Activated naive CD4-positive, alpha-beta T cell treated with anti-CD3 and anti-CD28 coated beads for 36 hours (primary cell): ENCODE measurements at places on chromosomes 2 and 18.

GRCh38 chr2:9847140-9847539 lies 3.9 kb downstream of the TAF1B start:
- H3K4me3 ChIP-seq, result no peak overlapping the region
- DNase-seq, result no peak
- peaks cover 35% of the 10 kb centered on the region for H3K4me1 ChIP-seq
- H3K36me3 ChIP-seq, result peaks cover 42% of the 10 kb centered on the region

DNA sequence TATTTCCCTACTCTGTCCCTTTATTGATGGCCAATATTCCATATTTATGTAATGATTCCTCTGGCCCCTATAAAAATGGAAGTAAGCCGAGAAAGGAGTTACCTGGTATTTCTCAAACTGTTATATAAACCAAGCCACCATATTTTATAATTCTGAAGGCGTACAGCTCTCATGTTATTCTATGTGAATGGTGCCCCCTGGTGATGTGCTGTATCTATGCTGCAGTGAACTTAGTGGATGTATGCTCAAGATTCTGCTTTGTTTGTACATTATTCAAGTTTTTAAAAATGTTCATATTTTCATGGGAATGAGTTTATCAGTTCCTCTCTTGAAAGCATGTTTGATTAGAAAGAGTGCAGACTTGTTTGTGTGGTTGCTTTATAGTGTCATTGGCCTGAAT lies 194.5 kb upstream of the LRRTM1 start:
- DNase-seq, result peak; percentile 5
- no peak overlapping the region for H3K4me3 ChIP-seq
- no peaks in the 10 kb centered on the region for H3K36me3 ChIP-seq
- no peak overlapping the region for H3K27ac ChIP-seq
- no peaks in the 10 kb centered on the region for H3K4me1 ChIP-seq
- H3K27me3 ChIP-seq, result no peaks in the 10 kb centered on the region

DNA sequence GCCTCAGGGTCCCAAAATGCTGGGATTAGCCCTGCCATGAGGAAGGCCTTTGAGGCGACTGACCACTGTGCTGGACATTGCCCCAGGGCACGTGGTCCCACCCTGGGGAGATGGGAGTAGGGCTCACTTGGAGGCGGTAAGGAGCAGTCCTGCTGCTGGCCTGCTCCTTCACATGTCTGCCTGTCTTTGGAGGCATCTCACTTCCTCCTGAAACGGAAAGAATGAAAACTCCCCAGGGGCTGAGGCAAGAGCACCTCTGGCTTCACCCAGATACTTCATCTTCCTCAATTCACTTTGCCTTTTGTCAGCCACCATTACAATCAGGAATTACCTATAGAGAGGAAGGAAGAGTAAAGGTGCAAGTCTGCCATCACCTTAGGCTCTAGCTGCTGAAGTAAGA lies 59.9 kb upstream of the GATA6 start:
- H3K36me3 ChIP-seq, result no peaks in the 10 kb centered on the region
- no peak for DNase-seq
- H3K4me3 ChIP-seq, result no peak overlapping the region
- no peaks in the 10 kb centered on the region for H3K27me3 ChIP-seq
- no peak overlapping the region for H3K27ac ChIP-seq
- no peaks in the 10 kb centered on the region for H3K4me1 ChIP-seq

GRCh38 chr2:128196471-128196931 lies 105.5 kb downstream of the UGGT1 start:
- no peaks in the 10 kb centered on the region for H3K27me3 ChIP-seq
- DNase-seq, result peak; percentile 33

DNA sequence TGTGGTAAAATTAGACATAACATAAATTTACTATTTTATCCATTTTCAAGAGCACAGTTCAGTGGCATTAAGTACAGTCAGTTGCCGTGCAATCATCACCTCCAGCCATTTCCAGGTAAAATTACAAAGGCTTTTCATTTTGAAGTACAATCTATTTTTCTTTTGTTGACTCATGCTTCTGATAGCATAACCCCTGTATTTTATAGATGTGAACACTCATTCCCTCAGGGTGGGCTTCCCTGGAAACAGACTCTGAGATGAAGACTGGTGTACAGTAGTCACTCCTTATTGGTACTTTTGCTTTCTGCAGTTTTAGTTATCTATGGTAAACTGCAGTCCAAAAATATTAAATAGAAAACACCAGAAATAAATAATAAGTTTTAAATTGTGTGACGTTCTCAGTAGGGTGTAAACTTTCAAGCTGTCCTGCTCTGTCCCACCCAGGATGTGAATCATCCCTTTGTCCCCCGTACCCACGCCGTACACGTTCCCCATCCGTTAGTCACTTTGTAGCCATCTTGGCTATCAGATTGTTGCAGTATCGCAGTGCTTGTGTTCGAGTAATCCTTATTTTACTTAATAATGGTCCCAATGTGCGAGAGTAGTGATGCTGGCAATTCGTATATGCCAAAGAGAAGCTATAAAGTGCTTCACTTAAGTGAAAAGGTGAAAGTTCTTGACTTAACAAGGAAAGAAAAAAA lies 41.1 kb upstream of the NAB1 start:
- no peak overlapping the region for H3K27ac ChIP-seq
- no peaks in the 10 kb centered on the region for H3K36me3 ChIP-seq
- H3K27me3 ChIP-seq, result no peaks in the 10 kb centered on the region
- H3K4me1 ChIP-seq, result no peaks in the 10 kb centered on the region
- DNase-seq, result no peak

DNA sequence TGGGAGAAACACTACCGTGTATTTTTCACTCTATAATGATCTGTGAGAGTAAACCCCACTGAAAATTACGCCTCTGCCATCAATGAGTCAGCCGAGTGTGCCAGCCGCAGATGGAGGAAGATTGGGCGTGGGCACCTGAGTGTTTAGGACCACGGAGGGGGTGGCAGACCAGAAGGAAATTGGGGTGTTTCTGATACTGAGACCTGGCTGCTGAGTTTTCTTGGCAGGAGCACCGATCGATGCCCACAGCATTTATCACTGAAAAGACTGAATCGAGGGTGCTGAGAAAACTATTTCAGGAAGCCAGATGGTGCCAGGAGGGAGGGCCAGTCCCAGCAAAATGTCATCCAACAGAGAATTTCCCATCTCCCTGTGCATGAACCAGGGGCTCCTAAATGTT lies 91.9 kb upstream of the TPO start:
- no peak overlapping the region for H3K27ac ChIP-seq
- no peak for DNase-seq
- H3K36me3 ChIP-seq, result no peaks in the 10 kb centered on the region
- H3K4me1 ChIP-seq, result no peaks in the 10 kb centered on the region
- peaks cover 2% of the 10 kb centered on the region for H3K27me3 ChIP-seq

GRCh38 chr18:13627639-13628038 lies 98.7 kb downstream of the FAM210A start:
- no peak overlapping the region for H3K27ac ChIP-seq
- DNase-seq, result no peak
- H3K36me3 ChIP-seq, result no peaks in the 10 kb centered on the region
- H3K4me1 ChIP-seq, result no peaks in the 10 kb centered on the region

GRCh38 chr2:175462246-175462645 lies 280.7 kb upstream of the ATP5MC3 start:
- H3K4me1 ChIP-seq, result no peaks in the 10 kb centered on the region
- H3K27ac ChIP-seq, result no peak overlapping the region
- no peaks in the 10 kb centered on the region for H3K36me3 ChIP-seq
- no peak for DNase-seq
- H3K4me3 ChIP-seq, result no peak overlapping the region
- H3K27me3 ChIP-seq, result no peaks in the 10 kb centered on the region

GRCh38 chr2:29587402-29588190 lies 333.8 kb downstream of the ALK start:
- H3K4me1 ChIP-seq, result no peaks in the 10 kb centered on the region
- DNase-seq, result no peak
- no peaks in the 10 kb centered on the region for H3K36me3 ChIP-seq

GRCh38 chr2:229610872-229611271 lies 103.5 kb downstream of the DNER start:
- no peaks in the 10 kb centered on the region for H3K36me3 ChIP-seq
- no peaks in the 10 kb centered on the region for H3K4me1 ChIP-seq
- H3K27me3 ChIP-seq, result no peaks in the 10 kb centered on the region
- H3K4me3 ChIP-seq, result no peak overlapping the region
- DNase-seq, result no peak

GRCh38 chr2:32806857-32807256 lies 139.9 kb upstream of the LTBP1 start:
- H3K4me3 ChIP-seq, result no peak overlapping the region
- no peaks in the 10 kb centered on the region for H3K27me3 ChIP-seq
- H3K27ac ChIP-seq, result no peak overlapping the region
- H3K4me1 ChIP-seq, result no peaks in the 10 kb centered on the region
- H3K36me3 ChIP-seq, result peaks cover 31% of the 10 kb centered on the region

DNA sequence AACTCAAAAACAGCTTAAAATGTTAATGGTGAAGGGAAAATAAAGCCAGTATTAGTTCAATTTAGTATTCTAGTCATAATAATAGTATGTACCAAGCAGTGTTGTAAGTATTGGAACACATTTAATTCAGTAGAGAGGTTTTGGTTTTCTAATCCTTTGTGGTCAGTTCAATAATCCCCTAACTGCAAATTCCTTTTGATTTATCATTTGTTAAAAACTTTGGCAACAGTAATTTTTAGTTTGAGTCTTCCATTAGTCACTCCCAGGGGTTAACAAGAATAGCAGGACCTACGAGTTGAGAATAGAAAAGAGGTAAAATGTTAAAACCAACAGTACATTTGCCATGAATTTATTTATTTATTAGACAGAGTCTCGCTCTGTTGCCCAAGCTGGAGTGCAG lies 10.7 kb downstream of the MRPL44 start:
- H3K4me3 ChIP-seq, result no peak overlapping the region
- no peak for DNase-seq
- peaks cover 19% of the 10 kb centered on the region for H3K4me1 ChIP-seq
- no peaks in the 10 kb centered on the region for H3K27me3 ChIP-seq
- no peak overlapping the region for H3K27ac ChIP-seq

DNA sequence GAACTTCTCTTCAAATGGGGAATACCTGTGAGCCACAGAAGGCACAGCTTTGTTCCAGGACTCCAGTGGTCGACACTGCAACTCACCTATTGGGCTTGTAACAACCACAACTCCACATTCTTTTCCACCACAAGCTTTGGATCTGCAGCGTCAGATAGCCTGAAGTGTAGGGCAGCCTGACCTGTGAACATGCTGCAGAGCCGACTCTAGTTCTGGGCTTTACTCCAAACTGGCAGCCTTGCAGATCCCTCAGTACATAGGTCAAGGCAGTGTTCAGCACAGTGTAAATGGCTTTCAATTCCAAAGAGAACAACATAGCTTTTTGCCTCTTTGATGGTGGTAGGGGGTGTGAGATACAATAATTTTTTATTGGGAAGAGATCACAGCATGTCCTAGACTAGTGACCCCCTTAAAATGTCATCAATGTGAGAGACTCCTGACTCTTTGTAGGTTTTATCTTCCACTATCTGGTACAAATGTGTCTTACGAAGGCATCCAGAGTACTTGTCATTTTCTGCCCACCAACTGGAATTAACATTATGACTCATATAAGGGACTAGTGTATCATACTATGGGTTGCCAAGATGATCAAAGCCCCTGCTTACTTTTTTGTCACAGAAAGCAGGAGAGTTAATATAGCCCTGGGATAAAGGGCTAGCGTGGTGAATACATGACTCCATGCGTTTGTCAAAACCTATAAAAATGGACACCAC lies 149.8 kb downstream of the COPS8 start:
- DNase-seq, result no peak
- no peak overlapping the region for H3K27ac ChIP-seq
- H3K4me3 ChIP-seq, result no peak overlapping the region
- H3K27me3 ChIP-seq, result peaks cover 12% of the 10 kb centered on the region
- no peaks in the 10 kb centered on the region for H3K4me1 ChIP-seq

GRCh38 chr18:23020555-23021294 lies 87.6 kb downstream of the RBBP8 start:
- H3K27me3 ChIP-seq, result no peaks in the 10 kb centered on the region
- no peak overlapping the region for H3K4me3 ChIP-seq
- peaks cover 44% of the 10 kb centered on the region for H3K36me3 ChIP-seq
- H3K4me1 ChIP-seq, result peaks cover 12% of the 10 kb centered on the region

- peaks cover 3% of the 10 kb centered on the region for H3K27me3 ChIP-seq
- H3K36me3 ChIP-seq, result no peaks in the 10 kb centered on the region
- H3K4me1 ChIP-seq, result peaks cover 15% of the 10 kb centered on the region
- H3K4me3 ChIP-seq, result peak overlapping the region; percentile 35
These were observed 47.2 kb upstream of the ZNG1B start for GRCh38 chr2:113390124-113390849.

DNA sequence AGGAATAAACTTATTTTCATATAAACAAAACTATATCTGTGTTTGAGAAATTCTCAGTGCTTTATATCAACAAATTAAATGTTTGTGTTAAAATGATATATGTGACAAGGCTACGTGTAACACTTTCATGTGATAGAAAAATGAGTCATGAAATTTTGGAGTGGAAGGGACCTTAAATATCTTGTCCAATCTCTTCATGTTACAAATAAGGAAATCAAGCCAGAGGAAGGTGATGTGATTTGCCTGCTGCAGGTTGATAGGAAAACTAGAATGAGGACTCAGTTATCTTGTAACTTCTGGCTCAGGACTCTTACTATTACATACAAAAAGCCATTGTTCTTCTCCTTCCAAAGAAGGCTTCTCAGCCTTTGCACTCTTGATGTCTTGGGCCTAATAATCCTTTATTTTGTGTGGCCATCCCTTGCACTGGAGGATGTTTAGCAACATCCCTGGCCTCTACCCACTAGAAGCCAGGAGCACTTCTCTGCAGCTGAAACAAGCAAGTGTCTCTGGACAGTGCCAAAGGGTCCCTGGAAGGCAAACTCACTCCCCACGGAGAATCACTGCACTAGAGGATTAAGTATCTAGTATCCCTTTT lies 43.0 kb upstream of the NARS1 start:
- DNase-seq, result no peak
- H3K36me3 ChIP-seq, result peaks cover 5% of the 10 kb centered on the region
- H3K27ac ChIP-seq, result no peak overlapping the region
- no peaks in the 10 kb centered on the region for H3K27me3 ChIP-seq
- H3K4me3 ChIP-seq, result no peak overlapping the region
- H3K4me1 ChIP-seq, result peaks cover 41% of the 10 kb centered on the region

DNA sequence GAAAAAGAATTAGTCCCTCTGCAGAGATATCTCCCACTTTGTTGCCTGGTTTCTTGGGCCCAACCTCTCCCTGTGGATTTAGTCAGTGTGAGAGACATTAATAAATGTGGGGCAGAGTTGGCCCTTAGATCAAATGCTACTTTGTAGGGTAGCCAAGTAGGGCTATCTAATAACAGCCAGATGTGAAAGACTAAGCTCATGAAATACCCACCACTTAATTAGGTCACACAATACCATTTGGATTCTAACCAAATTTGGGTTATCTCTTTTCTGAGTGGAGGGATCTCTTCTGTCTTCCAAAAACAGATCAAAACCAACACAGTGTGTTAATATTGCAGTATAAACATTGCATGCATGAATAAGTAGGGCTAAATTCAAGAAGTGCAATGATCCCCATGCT lies 626.8 kb upstream of the ZEB2 start:
- no peak for DNase-seq
- no peak overlapping the region for H3K27ac ChIP-seq
- H3K4me3 ChIP-seq, result no peak overlapping the region

GRCh38 chr2:26807788-26808460 lies 22.1 kb downstream of the CENPA start:
- H3K4me1 ChIP-seq, result peaks cover 38% of the 10 kb centered on the region
- H3K36me3 ChIP-seq, result no peaks in the 10 kb centered on the region
- no peaks in the 10 kb centered on the region for H3K27me3 ChIP-seq
- no peak overlapping the region for H3K4me3 ChIP-seq

GRCh38 chr2:235564066-235564465 lies 70.2 kb downstream of the AGAP1 start:
- no peak for DNase-seq
- H3K27ac ChIP-seq, result no peak overlapping the region

- H3K4me1 ChIP-seq, result peaks cover 10% of the 10 kb centered on the region
- H3K4me3 ChIP-seq, result no peak overlapping the region
- H3K27me3 ChIP-seq, result no peaks in the 10 kb centered on the region
These were observed 34.4 kb upstream of the PKDCC start for GRCh38 chr2:42013409-42013808.
